GM12892 (cell line): ENCODE measurements at places on chromosomes 5 and 9.

- no peak for DNase-seq
Observed at GRCh38 chr9:36862206-36863145, 171.6 kb downstream of the PAX5 start.

- no peak for DNase-seq
Observed at GRCh38 chr5:14351086-14351661, 208.0 kb downstream of the TRIO start.

- no peak for DNase-seq
Observed at GRCh38 chr9:135478829-135479468, 633 bp upstream of the PPP1R26 start.

- DNase-seq = no peak
Observed at GRCh38 chr9:28951945-28952344, 1378.7 kb upstream of the C9orf72 start.

DNA sequence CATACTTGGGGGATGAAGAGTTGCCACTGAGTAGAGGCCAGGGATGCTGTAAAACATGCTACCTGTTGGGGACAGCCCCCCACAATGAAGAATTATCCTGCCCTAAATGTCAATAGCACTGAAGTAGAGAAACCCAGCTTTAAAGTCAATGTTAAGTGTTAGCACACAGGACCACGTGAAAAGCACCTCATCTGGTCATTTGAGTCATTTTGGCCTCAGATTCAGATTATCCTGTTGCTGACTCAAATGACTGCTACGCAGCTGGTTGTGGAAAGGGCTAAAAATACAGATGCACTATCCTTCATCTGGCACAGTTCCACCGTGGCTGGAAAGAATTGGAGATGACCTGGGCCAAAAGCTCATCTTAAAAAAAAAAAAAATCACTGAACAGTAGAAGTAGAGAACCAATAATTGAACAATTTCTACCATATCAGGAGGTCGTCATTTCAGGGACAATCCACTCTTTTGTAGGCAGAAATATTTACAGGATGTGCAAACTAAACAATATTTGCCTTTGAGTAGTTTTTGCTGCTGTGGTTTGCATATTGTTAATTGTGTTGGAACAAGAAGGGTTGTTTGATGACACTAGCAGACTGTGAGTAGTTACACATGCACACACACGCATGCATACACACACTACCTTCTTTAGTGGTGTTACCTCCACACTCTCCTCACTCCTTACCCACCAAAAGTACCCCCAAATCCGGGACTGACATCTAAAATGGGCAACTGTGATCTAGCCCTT is 195.3 kb upstream of the KLF9 start:
- DNase-seq = no peak

DNA sequence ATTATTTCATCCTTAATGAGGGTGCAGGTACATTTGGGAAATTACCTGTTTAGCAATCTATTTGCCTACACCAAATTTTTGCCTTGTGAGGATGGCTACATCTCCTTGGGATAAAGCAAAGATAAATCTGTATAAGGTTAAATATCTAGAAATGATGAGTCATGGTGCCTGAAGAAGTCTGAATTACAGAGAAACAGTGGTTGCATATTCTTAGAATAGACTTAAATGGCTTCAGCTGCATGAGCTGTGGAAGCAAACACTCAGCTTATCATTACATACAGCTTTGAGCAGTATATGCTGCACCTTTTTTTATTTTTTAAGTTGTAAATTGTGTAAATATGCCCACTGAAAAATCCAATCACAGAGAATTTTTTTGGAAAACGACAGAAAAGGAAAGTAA is 153.5 kb downstream of the RAPGEF6 start:
- DNase-seq = no peak

GRCh38 chr9:129702589-129703520 is 37.4 kb downstream of the PRRX2 start:
- DNase-seq = no peak

DNA sequence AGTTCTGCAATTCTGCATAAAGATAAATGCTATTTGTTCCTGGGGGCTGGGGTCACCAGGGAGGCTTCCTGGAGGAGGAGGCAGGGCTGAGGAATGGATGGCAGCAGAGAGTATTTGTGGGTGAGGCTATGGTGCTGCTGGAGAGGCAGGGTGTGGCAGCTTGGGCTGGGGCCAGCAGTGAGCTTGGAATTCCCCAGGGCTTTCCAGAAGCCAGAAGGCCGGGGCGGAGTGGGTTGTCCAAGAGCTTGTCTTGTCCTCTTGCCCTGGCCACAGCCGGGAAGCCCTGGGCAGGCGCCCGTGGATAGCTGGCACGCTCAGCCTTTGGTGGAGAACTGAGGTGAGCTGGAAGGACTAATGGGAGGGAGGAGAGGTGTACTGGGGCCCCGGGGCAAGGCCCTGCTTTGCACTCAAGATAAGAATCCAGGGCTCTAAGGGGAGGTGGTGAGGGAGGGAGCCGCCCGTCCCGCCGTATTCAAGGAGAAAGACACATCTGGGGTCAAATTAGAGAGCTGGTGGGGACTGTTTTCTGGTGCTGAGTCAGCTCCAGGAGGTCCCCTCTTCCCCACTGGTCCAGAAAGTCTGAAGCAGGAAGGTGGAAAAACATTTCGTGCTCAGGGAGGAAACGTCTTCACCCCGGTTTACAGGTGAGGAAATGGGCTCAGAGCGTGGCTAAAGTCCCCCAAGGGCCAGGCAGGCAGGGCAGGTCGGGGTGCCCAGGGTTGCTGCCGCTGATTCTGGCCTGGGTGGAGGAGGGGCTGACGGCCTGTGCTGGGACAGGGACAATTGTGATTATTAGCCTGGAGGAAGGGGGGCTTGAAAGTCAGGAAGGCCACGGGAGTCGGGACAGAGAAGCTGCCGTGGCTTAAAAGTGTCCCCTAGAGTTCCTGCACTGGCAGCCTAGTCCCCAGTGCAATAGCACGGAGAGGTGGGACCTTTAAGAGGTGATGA is 26.9 kb upstream of the CNOT6 start:
- no peak for DNase-seq

- no peak for DNase-seq
Observed at GRCh38 chr5:141869514-141869913, 8.7 kb downstream of the PCDH1 start.

DNA sequence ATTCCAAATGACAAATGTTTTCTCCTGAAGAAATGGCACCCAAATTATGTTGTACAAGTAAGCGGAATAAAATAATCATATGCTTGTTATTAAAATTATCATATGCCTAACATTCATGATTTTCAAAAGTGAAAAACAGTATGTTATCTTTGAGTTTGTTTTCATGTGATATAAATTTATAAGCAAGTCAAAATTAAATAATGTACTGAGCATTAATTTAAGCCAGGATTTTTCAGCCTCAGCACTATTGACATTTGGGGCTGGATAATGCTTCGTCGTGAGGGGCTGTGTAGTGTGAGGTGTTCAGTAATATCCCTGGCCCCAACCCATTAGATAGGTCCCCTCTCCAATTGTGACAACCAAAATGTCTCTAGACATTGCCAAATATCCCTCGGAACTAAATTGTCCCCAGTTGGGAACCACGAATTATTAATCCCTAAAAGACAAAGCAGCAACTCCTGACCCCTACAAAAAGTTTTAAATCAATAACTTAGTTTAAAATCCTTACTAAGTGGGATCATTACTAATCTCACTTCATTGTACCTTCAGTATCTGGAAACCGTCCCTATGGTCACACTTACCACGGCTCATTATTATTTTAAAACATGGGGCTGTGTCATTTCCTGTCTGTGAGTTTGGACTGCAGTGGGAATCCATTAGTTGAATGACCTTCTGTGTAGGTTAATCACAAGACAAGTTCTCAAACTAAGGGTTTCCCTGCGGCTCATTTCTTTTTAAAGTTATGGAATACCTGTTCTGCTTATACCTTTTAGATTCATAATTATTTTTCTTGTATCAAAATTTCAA is 1.3 kb upstream of the NNT start:
- peak; percentile 8 for DNase-seq

- no peak for DNase-seq
Observed at GRCh38 chr9:134944916-134945315, 27.2 kb upstream of the FCN1 start.

GRCh38 chr5:150256410-150257064 is 33.0 kb downstream of the CAMK2A start:
- DNase-seq = no peak

- no peak for DNase-seq
Observed at GRCh38 chr9:114169952-114170770, 14.8 kb downstream of the COL27A1 start.

GRCh38 chr5:67333171-67333570 is 136.6 kb upstream of the CD180 start:
- no peak for DNase-seq

DNA sequence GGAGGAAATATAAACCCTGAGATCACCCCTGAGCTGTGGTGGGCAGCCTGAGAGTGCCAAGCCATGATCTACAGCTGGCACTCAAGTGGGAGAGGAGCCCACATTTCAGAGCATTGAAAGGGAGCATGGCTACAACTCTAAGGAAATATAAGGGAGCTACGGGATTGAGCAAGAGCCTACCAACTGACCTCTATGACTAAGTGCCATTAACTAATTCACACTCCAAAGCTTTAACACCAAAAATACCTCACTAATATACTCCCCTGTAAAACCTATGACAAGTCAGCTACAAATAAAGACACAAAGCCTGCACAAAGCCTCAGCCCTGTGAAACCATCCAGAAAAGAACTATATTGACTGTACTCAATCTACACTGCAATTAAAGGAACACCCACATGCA is 286.8 kb upstream of the RPS23 start:
- DNase-seq = no peak

DNA sequence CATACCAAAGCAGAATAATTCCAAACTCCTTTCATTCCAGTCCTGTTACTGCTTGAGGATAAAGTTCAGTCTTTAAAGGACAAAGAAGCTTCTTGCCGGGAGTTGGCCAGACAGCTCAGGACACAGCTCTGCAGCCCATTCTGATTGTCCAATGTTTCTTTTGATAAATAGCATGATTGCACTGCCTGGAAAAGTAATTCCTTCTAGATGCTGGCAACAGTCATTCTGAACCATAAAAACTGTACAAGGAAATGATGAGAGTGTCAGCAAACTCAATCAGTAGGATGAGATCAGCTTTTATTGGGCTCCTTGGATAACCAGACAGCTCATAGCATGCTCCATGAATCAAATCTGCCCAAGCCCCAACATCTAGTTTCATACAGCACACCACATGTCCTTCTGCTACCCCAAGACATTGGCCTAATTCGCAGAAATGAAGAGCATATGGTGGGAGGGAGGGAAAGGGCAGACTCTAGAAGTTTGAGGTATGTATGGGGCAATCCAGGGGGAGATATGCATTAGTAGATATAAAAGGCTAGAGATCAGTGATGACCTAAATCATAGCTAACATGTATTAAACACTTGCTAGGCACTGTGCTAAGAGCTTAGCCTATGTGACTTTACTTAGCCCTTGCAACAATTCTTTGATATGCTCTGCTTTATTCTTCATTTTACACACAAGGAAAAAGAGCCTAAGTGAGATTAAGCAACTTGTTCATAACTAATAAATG is 219.9 kb upstream of the NREP start:
- DNase-seq = no peak

DNA sequence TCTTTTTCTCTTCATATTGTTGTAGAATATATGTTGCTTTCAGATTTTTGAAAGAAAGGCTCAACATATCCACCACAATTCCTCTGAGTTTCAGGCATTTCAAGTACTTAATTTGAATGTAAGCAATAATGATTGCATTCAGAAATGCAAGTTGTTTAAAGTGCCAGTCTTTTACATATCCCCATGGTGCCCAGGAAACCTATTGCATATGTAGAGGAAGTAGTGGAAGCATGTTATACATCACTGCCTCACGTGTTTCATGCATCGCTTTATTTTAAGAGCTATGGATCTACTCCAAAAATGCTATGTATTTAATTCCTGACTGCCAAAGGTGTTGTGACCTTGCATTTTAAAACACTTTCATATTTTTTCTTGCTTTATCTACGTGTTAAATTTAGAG is 28.1 kb downstream of the CPEB4 start:
- DNase-seq = no peak

DNA sequence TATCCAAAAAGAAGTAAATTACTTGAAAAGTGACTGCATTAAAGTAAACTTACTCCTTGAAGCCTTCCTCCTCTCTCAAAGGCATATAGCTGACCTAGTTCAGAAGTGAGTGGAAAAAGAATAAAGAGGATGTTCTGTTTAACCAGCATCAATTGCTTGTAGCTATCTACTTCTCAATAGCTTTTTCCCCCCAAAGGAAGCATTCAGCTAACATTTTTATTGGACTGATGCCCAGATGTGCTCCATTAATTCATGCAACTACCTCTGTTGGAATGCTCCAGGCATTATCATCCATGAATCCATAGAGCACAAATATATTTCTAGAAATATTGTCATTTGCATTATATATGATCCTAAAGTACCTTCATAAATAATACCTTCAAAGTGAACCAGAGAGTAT is 132.8 kb downstream of the RASEF start:
- DNase-seq = no peak

DNA sequence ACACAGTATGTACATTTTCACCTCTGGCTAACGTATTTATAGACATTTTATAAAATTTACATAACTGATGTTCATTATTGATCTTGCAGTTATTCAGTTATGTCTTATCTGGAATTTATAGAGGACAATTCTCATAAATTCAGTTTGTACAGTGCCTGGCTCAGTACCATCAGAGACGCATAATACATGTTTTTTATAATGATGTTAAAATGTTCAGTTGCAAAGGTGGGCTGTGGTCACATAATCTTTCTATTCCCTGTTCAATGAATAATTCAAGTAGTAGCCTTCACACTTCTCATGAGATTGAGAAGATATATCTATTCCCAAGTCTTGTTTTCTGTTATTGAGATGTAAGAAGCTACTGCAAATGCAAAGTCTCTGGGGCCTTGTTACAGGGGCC is 393.1 kb upstream of the ARRDC3 start:
- no peak for DNase-seq

DNA sequence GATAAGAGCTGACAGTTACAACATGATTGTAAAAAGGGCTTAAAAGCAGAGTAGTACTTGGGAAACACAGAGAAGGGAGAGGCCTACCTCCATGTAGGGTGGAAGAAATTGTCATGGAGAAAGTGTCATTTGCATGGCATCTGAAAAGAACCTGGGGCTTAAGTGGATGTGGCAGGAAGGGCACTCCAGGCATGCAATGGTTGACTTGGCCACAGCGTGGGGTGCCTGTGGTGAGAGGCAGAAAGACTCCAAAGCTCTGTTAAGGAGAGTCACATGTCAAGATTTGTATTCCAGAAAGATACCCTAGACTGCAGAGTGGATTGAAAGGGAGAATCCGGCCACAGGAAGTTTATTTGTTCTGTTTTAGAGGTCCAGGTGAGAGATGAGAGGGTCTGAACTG is 2.4 kb downstream of the POLR3G start:
- no peak for DNase-seq
